ENCODE measurements at places on chromosomes 16 and 17.

GRCh38 chr16:75789237-75789636, 62.9 kb upstream of the CPHXL start:
- DNase-seq: peak; percentile 60

GRCh38 chr16:21645261-21645721, 7.1 kb downstream of the IGSF6 start:
- DNase-seq: no peak

GRCh38 chr17:11969565-11969964, 27.7 kb downstream of the ZNF18 start:
- DNase-seq: no peak

DNA sequence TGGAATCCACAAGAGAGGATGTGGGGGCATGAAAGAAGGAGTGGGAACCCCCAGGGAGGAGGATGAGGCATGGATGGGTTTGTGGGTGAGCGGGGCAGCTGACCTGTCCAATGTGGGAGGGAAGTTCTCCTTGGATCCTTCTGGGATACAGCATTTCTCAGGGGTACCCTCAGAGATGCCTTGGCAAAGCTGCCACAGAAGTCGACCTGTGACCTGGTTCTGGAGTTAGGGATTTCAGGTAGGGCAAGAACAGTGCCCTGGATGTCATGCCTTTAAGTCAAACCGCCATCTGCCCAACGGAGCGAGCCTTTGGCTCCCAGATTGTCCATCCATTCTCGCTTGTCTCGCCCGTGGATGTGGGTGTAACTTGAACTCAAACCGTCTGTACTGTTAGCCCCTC, 30.0 kb downstream of the WSCD1 start:
- no peak for DNase-seq
